ENCODE measurements at places on chromosomes 12 and 14. TPM values are rescaled to one million over a fixed set of nuclear protein-coding genes. Genes with fewer than 3 reads are reported as not detected.

DIP2B gene
- total RNA-seq = 21.6 TPM

FGF6 gene
- total RNA-seq = not detected

PRH2 gene
- not detected for total RNA-seq

GRCh38 chr12:33708935-33709334, 269.3 kb upstream of the SYT10 start:
- DNase-seq = no peak

- DNase-seq = no peak
Observed at GRCh38 chr12:96099986-96100385, 64.6 kb upstream of the LTA4H start.

DNA sequence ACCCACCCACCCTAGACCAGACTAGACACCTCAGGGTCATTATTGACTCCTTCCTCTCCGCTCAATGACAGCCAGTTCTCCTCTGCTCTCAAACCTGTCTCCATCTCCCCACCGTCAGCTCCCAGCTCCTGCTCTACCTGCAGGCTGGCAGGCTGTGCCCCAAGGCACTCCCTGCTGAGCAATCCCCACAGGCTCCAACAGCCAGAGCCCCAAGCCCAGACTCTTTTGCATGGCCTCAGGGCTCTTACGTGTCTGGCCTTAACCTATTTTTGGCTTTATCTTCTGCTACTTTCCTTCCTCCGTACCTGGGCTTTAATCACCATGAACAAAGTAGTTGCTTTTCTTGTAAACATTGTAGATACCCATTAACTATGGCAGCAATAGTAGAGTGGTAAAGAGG, 162.9 kb upstream of the PRMT8 start:
- DNase-seq = no peak

GRCh38 chr14:51236314-51236713, 3.7 kb upstream of the TMX1 start:
- no peak for DNase-seq

- no peak for DNase-seq
Observed at GRCh38 chr12:26845057-26845666, 12.2 kb upstream of the ITPR2 start.

DNA sequence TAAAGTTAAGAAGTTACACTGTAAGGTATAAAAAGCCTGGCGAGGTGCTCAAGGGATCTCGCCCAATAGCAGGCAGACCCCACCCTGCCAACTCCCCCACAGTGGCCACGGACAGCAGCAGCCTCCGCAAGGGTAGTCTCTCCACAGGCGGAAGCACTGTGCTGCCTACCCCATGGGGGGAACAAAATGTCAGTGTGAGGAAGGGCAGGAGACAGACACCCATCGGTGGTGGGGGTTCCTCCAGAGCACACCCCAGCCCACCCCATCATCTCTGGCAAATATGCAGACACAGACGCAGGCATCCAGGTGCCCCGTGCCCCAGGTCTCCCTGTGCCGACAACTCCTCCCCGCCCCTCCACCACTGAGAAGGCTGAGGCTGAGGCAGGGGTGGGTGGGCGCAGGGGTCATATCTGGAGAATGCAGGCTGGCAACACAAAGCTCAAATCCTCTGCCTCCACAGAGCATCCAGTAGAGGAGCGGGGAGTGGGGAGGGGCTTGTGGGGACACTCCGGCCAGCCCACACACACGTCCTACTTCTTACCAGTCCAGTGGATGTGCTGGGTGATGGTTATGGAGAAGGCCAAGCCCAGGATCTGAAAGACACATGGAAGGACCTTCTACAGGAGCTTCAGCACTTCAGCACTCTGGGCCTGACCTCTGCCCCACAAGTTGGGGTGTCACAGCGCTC, 68.3 kb upstream of the DDX11 start:
- no peak for DNase-seq

DNA sequence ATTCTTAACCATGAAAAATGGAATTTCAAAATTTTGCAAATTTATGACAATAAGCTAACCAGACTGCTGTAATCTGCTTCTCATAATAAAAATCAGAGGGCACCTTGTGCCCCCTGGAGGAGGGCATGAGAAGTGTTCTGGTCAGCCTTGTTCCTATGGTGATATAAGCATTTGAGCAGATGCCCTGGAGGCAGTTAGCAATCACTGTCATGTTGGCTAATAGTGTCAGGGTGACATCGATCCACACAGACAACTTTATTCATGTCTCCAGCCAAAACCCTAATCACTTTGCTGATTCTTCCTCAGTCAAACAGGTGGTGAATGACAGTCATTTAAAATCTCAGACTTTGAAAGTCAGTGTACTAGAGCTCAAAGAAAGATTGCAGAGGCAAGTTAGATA, 943.0 kb downstream of the GALC start:
- no peak for DNase-seq

- no peak for DNase-seq
Observed at GRCh38 chr12:26187014-26187798, 8.2 kb upstream of the SSPN start.

GRCh38 chr12:18872770-18873169, 134.9 kb downstream of the CAPZA3 start:
- no peak for DNase-seq

GRCh38 chr14:43591776-43592175, 915.3 kb downstream of the FSCB start:
- no peak for DNase-seq

GRCh38 chr14:105477660-105478397, 3.2 kb downstream of the CRIP2 start:
- no peak for DNase-seq
